ENCODE measurements at places on chromosomes 2 and 18.
A peak's percentile ranks its signal among the peaks of the same experiment; 100 is the strongest.

DNA sequence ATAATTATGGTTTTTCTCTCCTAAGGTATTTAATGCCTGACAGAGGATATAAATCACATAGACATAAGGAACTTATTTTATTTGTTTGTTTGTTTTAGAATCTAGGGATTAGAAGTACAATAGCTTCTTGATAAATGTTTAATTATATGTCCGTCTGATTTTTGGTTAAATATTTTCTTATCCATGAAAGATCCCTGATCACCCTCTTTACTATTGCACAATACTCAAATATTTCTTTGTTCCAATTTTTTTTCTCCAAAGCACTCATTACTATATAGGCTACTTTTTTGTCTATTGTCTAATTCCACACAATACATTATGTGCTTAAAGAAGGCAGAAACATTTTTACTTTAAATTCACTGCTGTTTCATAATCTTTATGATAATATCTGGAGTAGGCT is 875.8 kb downstream of the TDRD15 start:
- no peak for DNase-seq

- no peak for DNase-seq
Observed at GRCh38 chr18:61851940-61852451, 40.8 kb downstream of the RNF152 start.

GRCh38 chr18:49481317-49481716 is 5.7 kb downstream of the C18orf32 start:
- no peak for DNase-seq

DNA sequence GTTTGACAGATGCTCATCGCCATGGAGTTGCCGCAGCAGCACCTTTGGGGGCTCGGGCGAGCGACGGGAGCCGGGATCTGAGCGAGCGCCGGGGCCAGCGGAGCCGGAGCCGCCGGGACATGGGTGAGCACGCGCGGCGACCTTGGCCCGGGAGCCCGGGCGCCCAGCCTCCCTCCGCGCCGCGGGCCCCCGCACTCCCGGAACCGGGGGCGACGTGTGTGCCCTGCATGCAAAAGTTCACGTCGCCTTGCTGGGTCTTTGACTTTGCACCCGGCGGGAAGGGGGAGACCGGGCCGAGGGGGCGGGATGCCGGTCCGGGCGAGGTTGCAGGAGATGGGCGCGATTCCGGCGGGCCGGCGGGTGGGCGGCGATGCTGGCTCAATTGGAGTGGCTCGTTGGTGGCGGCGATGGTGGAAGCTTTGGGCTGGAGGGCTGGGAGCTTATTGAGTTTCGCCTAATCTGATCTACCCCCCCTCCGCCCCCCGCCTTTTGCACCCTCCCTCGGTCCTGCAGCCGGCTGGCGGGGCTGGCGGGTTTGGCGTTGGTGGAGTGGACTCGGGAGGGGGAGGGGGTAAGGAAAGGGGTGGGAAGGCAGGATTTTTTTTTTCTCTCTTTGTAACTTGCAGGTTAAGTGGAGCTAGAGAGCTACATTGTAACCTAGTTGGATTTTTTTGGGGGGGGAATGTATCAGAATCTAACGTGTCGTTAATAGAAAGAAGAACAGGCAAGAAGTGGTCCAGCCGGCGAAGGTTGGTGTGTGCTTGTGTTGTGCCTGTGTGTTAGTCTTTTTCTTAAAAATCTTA is at the start of gene SETBP1:
SETBP1 (plus strand) TSS at position 616 of the 803 bp plus-strand sequence. CDS start 20,459 bp downstream, outside the sequence.
- peak; percentile 78 for DNase-seq

DNA sequence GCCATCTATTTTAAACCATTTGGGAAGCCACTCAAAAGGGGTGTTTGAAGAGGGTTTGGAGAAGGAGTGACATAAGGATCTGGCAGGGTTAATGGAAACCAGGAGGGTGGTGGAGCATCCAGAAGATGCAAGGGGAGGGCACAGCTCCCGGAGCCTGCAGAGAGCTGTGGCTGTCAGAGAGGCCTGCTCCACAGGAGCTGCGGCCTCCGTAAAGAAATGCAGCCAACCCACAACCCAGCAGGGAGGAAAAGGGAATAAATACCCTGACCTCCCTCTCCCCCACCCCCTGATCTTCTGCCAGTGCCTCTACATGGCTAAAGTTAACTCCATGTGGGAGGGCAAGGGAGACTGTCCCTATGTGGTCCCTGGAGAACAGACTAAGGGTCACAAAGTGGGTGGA is 567.1 kb upstream of the POU3F3 start:
- DNase-seq = no peak

- no peak for DNase-seq
Observed at GRCh38 chr18:22349966-22350365, 67.7 kb downstream of the CTAGE1 start.

GRCh38 chr2:75710220-75710576 is 517 bp downstream of the GCFC2 start:
- DNase-seq = no peak

- DNase-seq = no peak
Observed at GRCh38 chr2:120894966-120895365, 159.3 kb downstream of the GLI2 start.

DNA sequence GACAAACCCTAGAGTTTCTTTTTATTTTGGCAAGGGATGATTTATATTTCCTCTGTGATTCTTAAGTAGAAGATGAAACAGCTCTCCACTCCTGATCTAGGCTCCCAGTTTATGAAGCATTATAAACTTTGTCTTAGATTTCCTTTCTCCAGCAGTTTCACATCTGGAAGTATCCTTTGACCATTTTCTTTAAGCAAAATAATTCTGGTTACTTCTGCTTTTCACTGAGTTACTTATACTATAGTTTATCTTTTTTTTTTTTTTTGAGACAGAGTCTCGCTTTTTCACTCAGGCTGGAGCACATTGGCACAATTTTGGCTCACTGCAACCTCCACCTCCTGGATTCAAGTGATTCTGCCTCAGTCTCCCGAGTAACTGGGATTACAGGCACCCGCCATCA is 45.5 kb downstream of the KCMF1 start:
- DNase-seq = no peak

GRCh38 chr2:11784747-11785610 is 38.5 kb downstream of the LPIN1 start:
- DNase-seq = peak; percentile 72

DNA sequence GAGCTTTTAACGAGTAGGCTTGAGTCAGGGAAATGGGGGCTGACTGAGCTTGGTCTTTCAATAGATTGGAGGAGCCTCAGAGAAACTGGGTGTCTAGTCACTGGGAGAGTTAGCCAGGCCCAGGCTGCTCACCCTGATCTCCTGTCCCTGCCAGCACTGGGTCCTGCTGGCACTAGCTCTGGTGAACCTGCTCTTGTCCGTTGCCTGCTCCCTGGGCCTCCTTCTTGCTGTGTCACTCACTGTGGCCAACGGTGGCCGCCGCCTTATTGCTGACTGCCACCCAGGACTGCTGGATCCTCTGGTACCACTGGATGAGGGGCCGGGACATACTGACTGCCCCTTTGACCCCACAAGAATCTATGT is 720 bp downstream of the KRTCAP3 start:
- no peak for DNase-seq

GRCh38 chr2:178530625-178531142 is 50.4 kb downstream of the PLEKHA3 start:
- peak; percentile 76 for DNase-seq

DNA sequence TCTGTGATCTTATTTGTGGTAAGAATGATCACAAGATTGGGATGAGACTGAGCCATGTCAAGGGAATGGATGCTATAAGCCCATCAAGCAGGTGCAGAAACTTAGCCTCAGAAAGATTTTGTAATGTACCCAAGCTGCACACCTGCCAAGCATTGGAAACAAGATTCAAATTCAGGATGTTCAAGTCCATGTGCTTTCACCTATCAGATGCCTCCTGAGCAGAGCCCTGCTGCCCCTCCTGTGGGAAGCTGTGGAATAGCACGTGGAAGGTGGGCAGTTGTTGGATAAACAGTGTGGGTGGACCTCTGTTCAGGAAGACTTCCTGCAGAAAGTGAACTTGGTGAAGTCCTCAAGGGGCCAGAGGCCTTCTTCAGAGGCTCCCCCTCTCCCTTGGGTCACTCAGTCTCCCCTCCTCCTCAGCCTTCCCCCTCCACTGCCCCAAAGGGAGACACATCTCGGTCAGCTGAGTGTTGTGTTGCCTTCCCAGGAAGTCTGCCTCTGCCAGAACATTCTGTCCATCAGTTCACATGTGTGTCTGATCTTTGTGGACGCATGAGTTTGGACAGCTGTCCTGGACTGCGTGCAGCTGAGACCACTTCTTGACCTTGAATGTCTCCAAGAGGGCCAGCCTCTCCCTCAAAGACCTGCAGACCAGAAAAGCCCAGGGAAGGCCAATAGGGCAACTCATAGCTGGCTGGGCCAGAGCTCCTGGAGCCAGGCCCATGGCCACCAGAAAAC is 186.1 kb downstream of the INHBB start:
- DNase-seq = no peak

GRCh38 chr2:157692768-157693167 is 64.1 kb upstream of the ACVR1C start:
- DNase-seq = no peak

- no peak for DNase-seq
Observed at GRCh38 chr2:233482616-233483015, 84.0 kb downstream of the USP40 start.

DNA sequence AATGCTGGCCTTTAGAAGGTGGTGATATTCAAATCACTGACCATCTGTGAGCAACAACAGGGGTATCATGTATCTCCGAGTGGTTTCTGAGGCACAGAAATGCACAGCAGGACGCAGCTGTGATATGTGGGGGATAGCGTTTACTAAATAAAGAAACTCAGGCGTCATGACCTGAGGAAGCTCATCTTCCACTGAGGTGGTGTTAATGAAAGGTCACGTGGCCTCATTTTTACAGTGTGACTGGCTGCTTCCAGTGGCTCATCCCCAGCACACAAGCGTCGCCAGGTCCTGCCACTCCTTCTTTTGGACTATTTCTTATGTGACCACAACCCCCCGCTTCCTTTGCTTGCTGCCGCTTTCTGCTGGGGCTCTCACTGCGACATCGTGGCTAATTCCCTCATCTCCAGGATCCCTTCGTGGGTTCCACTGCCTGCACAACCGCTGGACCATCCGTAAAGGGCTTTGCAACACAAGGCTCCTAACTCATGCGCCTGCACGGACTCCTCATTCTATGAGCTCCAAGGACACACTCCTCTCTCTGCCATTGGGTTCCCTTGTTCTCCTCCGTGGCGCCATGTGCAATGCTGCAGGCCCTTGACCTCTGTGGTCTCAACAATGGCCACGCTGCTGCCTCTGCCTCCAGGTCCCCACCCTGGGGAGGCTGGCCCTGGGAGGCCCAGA is 109.3 kb downstream of the MBP start:
- DNase-seq = no peak

DNA sequence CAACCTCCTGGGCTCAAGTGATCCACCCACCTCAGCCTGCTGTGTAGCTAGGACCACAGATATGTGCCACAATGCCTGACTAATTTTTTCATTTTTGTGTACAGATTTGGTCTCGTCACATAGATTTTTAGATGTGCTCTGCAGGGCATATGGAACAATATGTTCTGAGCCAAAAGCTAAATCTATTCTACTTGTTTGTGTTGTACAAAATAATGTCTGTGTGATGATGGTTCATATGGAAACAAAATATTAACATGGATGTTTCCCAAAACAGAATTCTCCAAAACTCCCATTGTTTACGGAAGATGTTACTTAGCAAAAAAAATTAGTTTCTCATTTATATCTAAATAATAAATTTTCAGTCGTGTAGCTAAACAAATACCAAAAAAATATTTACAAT is 12.6 kb upstream of the KLHL23 start:
- DNase-seq = no peak

DNA sequence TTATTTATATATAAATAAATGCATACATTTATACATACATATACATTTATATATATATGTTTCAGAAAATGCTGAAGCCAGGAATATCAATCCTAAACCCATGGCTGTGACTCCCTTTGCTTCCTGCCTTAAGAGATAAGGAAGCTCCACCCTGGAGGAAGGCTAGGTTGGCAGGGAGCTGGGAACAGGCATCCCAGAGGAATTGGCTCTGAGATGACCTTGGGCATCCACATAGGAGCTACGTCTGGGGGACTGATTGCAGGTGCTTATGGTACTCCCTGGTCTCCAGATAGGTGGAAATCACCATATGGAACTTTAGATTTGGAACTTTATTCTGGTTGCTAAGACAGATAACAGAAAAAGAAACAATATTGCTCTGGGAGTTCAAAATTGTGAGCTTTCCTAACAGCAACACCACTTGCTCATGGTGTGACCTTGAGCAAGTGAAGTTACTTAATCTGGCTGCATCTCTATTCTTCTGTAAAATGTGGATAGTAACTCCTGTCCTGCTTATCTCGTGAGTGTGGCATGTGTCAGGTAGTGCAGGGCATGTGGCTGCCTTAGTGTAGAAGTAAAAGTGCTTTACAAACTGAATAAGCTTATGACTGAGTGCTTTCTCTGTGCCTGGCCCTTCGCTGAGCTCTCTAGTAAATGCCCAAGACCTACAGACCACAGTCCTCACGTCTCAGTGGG is 341.0 kb downstream of the MEIS1 start:
- DNase-seq = no peak

DNA sequence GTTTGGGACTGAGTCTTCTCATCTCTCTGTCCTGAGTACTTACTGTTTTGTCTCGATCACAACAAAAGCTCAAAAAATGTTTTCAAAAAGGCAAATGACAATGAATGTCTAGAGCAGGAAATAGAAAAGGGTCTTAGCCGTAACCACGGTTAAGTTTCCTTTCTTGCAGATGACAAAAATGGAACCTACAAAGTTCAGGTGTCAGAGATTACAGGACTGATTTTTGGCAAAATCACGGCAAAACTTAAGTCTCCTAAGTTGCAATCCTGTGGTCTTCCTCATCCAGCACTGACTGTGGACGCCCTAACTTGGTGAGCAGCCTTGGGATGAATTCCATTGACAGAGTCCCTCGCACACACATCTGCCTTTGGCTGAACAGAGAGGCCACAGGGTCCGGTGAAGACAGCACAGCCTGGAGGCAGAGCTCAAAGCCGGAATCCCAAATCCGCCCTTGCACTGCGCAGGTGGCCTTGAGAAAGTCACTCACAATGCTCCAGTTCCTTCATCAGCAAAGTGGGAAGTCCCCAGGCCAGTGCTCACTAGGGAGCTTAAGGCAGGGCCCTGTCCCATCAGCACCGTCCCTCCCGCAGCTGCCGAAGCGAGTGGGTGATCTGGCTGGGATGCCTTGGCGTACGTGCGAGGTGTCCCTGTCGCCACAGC is 55.2 kb downstream of the EIPR1 start:
- DNase-seq = no peak

GRCh38 chr2:190441564-190441963 is 33.4 kb downstream of the MFSD6 start:
- DNase-seq = no peak

DNA sequence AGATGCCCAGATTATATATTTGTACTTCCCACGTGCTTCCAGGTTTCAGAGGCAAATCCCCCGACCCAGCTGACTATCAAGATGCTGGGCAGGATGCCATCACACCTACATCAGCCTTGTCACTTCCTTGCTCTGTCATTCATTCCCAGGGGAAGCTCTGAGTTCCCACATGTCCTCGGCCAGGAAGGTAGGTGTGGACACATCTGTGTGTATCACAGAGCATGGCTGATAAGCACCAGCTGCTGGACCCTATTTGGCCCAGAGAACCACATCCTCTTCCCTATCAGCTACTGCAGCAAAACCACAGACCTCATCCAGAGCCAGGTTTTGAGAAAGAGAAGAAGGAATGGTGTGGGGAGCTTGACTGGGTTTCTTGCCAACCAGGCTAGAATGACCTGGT is 31.9 kb upstream of the ITGA6 start:
- no peak for DNase-seq

Data from GM20000 (cell line).